ENCODE measurements at places on chromosomes 6 and 20. TPM values are rescaled to one million over a fixed set of nuclear protein-coding genes. Genes with fewer than 3 reads are reported as not detected.

The RPL7L1 gene
- total RNA-seq: 124 TPM

The SLC17A1 gene
- 0.09 TPM for total RNA-seq

The DTNBP1 gene
- total RNA-seq: 18.4 TPM

The LY6G6C gene
- not detected for total RNA-seq

- no peak for DNase-seq
Measured at GRCh38 chr6:6575143-6575542, 13.4 kb upstream of the LY86 start.

DNA sequence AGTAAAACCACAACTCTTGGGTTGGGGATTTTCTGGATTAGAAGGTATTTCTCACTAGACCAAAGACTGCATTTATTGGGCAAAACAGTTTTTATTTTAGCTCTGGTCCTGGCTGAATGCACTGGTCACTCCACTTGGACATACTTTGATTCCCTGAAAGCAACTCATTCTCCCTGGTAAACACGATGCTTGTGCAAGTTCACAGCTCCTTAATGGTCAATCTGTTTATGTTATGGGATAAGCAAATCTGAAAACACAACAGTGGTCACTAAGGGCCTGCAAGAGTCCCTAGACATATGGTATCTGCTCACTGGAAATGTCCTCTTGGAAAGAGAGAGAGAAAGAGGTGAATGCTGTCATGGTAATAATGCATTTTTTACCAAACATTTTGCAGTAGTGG is 559.8 kb downstream of the CDH26 start:
- no peak for DNase-seq

DNA sequence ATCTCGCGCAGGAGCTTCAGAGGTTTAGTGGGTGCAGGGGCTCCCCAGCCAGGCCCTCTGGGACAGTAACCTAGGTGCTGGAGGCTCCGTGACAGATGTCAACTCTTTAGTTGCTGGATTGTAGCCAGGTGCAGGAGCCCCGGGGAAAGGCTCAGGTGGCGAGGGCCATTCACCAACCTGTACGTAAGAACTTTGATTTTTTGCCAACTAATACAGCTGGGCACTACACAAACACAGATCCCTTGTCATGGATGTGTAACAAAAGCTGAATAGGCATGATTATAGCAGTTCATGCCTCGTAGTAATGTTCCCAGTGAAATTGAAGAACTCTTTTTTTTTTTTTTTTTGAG is 82.6 kb downstream of the CDC5L start:
- DNase-seq: no peak

DNA sequence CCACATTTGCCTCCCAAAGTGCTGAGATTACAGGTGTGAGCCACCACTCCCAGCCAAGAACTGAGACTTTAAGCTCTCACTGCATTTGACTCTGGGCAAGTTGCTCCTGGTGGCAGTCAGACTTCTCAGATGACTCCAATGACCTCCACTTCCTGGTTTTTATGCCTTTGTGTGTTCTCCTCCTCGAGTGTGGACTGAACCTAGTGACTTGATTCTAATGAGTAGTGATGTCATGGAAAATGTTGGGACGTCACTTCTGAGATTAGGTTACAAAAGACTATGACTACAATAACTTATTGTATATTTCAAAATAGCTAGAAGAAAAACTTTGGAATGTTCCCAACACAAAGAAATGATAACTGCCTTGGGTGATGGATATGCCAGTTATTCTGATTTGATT is 12.0 kb downstream of the SPINT3 start:
- no peak for DNase-seq

DNA sequence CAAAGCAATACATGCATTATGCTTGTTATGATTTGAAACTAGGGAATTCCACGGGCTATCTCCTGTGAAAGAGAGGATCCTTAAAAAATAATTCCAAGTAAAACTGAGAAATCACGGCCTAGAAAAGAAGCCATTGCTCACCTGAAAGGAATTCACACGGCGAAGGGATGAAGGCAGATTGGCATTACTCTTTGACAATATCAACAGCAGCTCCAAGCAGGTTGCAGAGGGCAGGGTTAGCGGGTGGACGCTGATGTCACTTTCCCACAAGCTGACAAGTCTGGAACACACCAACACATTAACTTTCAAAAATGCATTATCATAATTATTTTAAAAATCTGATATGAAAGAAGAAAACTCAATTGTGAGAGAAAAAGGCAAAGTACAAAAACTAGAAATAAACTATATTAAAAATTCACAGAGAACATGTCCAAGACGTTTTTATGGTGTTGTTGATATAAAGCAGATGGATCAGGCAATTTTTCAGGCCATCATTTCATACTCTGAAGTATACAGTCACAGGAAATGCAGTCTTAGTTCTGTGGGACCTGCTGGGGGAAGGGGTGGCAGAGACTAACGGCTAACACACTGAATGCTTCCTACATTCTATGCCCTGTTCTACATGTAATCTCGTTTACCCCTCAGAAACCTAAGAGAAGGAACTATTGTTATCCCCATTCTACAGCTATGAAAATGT is 108.3 kb downstream of the UBE3D start:
- DNase-seq: no peak
